Epithelial cell of proximal tubule (primary cell): ENCODE measurements at places on chromosomes 5 and 9. TPM values are rescaled to one million over a fixed set of nuclear protein-coding genes. Genes with fewer than 3 reads are reported as not detected.

CD74 gene
- 31.2 and 54.4 TPM in 2 replicates for total RNA-seq

DNA sequence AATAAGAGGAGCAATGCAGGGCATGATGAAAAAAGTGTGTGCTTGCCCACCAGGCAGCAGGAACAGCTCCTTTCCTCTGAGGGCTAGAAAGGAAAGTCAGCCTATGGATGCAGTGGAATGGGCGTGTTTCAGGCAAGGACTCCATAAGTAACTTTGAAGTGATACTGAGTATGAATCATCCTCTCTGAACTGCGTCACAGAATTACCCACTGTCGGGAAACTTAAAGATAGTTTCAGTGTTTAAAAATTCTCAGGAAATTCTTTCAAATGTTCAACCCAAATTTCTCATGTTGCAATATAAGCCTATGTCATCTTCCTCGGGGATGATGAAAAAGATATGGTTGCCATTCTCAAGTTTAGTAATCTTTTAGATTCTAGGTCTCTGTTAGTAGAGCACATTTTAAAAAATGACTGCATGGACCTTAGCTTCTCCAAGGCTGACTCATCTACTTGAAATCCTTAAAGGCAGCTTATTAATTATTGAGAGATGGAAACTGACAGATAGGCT, 27.7 kb downstream of the PTCD2 start:
- DNase-seq = no peak

DNA sequence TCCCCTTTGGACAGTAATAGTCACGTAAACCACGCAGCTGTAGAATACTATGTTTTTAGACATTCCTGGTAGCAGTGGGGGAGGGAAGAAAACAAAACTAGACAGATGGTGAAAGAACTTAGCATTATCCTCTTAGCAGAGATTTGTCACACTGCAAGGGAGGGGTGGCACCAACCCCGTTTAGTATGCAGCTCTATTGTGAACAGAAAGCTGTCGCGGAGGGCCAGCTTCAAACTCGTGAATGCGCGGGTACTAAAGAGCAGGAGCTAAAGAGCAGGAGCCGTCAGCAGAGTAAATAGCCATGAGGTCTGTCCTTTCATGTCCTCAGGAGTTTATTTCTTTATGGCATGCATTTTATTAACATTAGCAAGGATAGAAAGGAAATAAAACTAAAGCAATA, 141.9 kb upstream of the SLC12A2 start:
- no peak for DNase-seq

PRR7 gene
- total RNA-seq = 28.4 and 30.9 TPM in 2 replicates

SPATA31D4 gene
- total RNA-seq = not detected in 2 replicates

DNA sequence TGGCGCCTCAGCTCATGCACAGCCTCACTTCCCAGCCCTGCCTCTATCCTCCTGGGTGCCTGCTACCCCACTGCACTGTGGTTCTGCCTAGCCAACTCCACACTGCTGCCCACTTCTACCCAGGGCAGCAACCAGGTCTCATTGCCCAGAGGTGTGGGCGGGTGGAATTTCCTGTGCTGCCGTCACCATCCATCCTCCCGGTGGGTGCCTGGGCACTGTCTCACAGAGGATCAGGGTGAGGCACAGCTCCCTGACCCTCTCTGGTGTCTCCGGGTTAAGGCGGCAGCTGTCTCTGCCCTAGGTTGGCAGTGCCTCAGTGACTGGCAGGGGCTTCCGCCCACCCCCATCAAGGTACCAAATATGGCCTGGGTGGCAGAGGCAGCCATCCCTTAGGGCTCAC, 4.3 kb upstream of the MTMR12 start:
- no peak for DNase-seq
